ENCODE measurements at places on chromosomes 12 and 14. TPM values are rescaled to one million over a fixed set of nuclear protein-coding genes. Genes with fewer than 3 reads are reported as not detected.

The KLRC4 gene
- 37.8 TPM for total RNA-seq

The CFAP73 gene
- 0.65 TPM for total RNA-seq

The POTEG gene
- not detected for total RNA-seq

The KLRC1 gene
- 12.1 TPM for total RNA-seq

The MIP gene
- not detected for total RNA-seq

The KCNMB4 gene
- 0.74 TPM for total RNA-seq

The CACNA1C gene
- 0.11 TPM for total RNA-seq

The ZDHHC22 gene
- not detected for total RNA-seq

The SERPINA1 gene
- total RNA-seq: not detected

DNA sequence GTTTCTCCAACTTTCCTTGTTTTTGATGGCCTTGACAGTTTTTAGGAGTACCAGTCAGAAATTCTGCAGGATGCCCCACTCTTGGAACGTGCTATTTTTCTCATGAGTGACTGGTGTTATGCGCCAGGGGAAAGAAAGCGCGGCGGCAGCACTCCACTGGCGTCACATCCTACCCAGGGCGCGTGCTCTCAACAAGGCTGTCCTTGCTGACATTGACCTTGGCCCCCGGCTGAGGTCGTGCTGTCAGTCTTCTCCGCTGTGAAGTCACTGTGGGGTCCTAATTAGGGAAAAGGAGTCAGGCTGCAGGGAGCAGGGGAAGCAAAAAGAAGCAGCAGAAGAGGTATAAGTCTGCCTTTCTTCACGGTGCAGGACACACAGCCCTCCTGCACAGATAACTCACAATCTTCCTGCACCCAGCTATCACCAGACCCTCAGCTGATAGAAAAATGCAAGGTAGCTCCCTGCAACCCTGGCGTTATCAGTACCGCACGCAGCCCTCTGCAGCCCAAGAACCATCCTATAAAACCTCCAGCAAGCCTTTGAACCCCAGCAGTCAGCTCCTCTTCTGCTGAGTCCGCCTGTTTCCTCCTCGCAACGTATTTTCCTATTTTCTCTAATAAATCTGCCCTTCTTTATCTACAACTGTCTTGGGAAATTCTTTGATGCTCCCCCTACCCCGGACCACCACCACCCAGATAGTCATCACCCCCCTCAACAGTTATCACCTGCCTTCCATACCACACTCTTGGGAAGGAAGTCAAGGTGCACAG is 48.0 kb upstream of the C14orf180 start:
- H3K4me3 ChIP-seq: no peak overlapping the region
- no peaks in the 10 kb centered on the region for H3K4me1 ChIP-seq
- H3K36me3 ChIP-seq: peaks cover 6% of the 10 kb centered on the region
- H3K27me3 ChIP-seq: no peaks in the 10 kb centered on the region
- no peak for DNase-seq
- no peak overlapping the region for H3K27ac ChIP-seq

DNA sequence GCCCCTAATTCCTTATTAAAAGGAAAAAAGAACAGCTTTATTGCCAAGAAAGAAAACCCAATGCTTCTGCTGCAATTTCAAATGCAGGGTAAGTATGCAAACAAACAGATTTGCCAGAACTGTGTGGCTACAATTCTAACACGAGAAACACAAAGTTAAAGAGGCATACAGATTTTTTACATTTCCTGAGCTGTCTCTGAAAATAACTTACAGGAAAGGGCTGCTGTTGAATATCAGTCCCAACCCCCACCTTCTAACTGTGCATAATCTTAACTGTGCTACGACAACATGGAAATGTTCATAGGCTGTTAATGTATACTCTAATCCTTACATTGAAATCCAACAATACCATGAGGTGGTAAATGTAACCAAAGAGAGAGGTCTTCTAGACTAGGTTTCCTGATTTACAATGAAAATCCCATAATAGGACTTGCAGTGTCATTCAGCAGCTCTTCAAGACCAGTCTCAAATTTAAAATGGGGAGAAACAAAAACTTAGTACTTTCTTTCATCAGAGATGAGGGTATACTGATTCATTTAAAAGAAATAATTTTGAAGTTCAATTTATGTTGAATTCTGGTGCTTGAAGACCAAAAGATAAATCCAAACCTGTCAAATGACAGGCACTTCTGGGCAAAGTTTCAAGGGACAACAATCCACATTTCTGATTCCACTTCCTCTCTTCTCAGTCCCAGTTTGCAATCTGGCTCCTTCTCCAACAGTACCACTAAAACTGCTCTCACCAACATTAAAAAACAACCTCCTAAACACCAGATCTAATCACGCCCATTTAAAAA is 14.4 kb downstream of the FGD6 start:
- peaks cover 7% of the 10 kb centered on the region for H3K4me1 ChIP-seq
- DNase-seq: no peak
- H3K27ac ChIP-seq: no peak overlapping the region
- H3K4me3 ChIP-seq: no peak overlapping the region
- no peaks in the 10 kb centered on the region for H3K27me3 ChIP-seq

DNA sequence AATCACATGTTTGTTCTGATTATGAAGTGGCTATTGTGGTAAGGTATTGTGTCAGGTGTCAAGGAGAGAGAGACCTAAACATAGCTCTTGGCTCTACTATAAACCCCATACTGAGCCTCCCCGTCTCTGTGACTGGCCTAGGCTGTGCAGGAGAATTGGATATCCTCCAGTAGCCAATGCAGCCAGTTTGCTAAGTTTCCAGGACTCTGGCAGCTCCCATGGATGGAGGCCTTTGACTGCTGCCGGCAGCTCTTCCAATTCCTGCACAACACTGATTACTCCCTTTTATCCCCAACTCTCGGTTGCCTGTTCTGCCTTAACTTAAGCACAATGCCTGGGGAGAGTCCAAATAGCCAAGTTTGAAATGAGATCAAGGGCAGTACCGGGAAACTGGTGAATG is 59.3 kb downstream of the ABCC9 start:
- no peak overlapping the region for H3K4me3 ChIP-seq
- no peak for DNase-seq
- H3K36me3 ChIP-seq: no peaks in the 10 kb centered on the region
- H3K27ac ChIP-seq: no peak overlapping the region
- no peaks in the 10 kb centered on the region for H3K4me1 ChIP-seq

DNA sequence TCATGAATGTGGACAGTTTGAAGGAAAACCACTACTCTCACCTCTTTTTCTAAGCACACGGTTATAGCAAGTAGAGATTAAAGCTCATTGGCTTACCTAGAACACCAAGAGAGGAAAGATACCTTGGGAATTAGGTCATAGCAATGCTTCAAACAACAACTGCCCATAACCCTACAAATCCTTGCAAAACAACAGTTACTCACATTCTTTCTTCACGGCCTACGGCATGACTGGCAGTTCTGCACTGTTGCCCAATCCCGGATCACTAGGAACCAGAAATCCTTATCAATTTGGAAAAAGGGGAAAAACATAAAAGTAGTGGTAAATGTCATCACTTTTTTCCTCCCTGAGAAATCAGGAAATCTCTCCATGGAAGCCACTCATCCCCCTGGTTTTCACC is 9.6 kb upstream of the ISM2 start:
- H3K4me3 ChIP-seq: no peak overlapping the region
- H3K36me3 ChIP-seq: peaks cover 52% of the 10 kb centered on the region
- H3K27ac ChIP-seq: no peak overlapping the region
- no peaks in the 10 kb centered on the region for H3K27me3 ChIP-seq
- no peaks in the 10 kb centered on the region for H3K4me1 ChIP-seq

DNA sequence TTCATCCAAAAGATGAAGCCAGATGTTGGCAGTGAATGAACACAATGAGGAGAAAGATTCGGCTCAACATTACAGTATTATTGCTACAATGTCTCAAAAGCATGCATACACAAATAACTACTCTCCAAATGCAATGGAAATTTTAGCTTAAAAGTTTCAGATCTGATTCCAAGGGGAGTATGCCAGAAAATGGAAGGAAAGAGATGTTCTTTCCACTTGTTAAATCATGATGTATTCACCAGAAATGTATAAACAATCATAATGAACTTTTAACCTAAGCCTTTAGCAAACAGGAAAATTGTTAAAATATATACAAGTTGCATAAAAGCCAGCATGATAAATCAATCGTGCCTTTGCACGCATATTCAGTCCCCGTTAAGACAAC is 62.1 kb downstream of the SH2B3 start:
- no peak overlapping the region for H3K27ac ChIP-seq
- no peaks in the 10 kb centered on the region for H3K27me3 ChIP-seq
- DNase-seq: no peak
- peaks cover 2% of the 10 kb centered on the region for H3K4me1 ChIP-seq
- H3K36me3 ChIP-seq: peaks cover 12% of the 10 kb centered on the region

Measured in activated naive CD8-positive, alpha-beta T cell treated with anti-CD3 and anti-CD28 coated beads, Interleukin-2, amount 10 ng/mL, durations not matched to agents 7 days and 5 days (primary cell).